ENCODE measurements at places on chromosomes 12 and 14.

DNA sequence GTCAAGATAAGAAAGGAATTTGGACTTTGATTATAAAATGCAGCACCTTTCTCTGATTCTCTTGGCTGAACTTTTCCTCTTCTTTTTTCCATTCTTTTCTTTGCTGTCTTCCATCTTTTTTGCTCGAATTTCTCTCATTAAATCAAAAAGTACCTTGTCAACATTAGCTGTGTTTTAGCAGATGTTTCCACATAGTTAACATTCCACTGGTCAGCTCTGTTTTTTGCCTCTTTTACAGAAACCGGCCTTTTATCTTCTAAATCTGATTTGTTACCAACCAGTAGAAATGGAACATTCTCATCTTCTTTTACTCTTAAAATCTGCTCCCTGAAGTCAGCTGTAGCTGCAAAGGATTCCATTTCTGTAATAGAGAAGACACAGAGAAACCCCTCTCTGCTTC is 71.1 kb upstream of the SYT1 start:
- no peak for DNase-seq

GRCh38 chr14:55707365-55707804 is 127.4 kb downstream of the KTN1 start:
- DNase-seq = peak; percentile 15

DNA sequence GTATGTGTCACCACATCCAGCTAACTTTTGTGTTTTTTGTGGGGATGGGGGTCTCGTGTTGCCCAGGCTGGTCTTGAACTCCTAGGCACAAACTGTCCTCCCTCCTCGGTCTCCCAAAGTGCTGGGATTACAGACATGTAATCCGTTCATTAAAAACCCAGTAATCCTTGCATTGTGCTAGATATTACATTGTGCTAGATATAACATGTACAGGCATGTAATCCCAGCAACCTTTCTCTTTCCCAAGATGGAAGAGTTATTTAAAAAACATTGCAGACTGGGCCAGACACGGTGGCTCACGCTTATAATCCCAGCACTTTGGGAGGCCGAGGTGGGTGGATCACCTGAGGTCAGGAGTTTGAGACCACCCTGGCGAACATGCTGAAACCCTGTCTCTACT is 19.7 kb downstream of the ELK3 start:
- DNase-seq = no peak

DNA sequence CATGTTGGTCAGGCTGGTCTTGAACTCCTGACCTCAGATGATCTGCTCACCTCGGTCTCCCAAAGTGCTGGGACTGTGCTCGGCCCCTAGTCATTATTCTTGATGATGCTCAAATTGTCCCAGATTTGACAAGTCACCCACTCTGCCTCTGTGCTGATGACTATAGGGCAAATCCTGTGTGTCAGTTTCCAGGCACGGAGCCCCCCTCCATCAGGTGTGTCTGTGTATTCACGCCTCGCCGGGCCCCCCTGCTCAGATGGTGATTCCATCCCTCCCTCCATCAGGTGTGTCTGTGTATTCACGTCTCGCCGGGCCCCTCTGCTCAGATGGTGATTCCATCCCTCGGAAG is 4.3 kb upstream of the GPR132 start:
- no peak for DNase-seq

GRCh38 chr14:53999061-53999488 is 42.5 kb upstream of the BMP4 start:
- no peak for DNase-seq

GRCh38 chr12:50859621-50860310 is 17.0 kb downstream of the TMPRSS12 start:
- DNase-seq = no peak

- DNase-seq = no peak
These were observed 64.9 kb upstream of the SLC38A2 start for GRCh38 chr12:46437469-46437868.
